ENCODE measurements at places on chromosomes 6 and 20.

DNA sequence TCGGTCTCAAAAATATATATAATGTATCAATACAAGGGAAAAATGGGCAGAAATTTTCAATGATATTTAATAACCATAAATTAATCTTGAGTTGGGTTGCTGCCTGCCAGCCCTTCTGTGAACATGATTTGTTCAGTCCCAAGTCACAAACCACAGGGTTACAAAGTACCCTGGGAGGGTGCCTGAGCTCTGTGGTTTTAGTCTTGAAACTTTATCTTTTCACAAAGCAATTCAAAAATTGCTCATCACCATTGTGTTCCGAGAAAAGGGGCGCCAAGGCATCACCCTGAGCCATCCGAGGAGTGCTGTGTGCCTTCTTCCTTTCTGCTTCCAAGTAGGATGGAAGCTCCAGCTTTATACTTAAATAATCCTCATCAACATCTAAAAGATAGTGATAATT lies 141.6 kb upstream of the AKAP12 start:
- no peak for DNase-seq

GRCh38 chr6:123201869-123202372 lies 205.9 kb downstream of the CLVS2 start:
- DNase-seq = no peak

DNA sequence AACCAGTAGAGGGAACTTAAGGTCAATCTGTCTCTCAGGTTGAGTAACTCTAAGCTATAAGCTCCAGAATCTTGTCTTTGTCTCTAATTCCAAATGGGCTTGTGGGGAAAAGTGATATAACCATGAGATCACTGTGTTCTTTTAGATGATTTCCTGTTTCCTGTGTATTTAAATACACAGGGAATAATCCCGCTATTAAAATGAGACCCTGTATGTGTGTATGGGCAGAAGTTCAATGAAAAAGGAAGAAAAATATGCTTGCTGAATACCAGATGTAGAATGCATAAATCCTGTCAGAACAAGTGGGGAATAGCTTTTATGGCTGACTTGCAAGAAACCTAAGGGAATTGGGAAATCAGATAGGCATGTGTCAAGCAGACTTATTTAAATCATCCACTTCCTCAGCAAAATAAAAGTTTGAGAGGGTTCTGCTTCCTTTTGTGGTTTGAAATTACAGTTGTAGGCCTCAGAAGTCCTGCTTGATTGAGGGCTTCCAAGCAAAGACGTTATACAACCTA lies 164.7 kb upstream of the PDE7B start:
- no peak for DNase-seq

- DNase-seq = no peak
Measured at GRCh38 chr6:7451326-7451725, 61.7 kb downstream of the RIOK1 start.
